Stimulated activated CD8-positive, alpha-beta memory T cell treated with anti-CD3 and anti-CD28 coated beads, Interleukin-4, amount 100 ng/mL, for 48 hours (primary cell): ENCODE measurements at places on chromosomes 12 and 14.

- no peak for DNase-seq
Observed at GRCh38 chr12:96751626-96752025, 155.4 kb upstream of the NEDD1 start.

DNA sequence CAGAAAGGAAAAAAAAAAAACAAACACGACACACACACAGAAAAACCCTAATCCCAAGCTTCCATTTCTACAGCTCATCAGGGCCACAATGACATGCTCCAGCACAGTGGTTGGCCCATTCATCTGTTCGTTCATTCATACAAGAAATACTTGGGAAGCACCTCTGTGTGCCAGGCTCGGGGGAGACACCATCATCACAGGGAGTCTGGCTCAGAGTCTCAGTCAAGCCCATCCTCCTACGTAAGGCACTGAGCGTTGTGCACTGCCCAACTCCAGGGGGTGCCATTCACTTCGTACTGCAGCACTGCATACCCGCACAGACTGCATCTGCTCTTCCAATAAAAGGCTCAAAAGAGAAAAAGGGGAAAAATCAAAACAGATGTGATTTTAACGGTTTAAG lies 15.3 kb downstream of the VPS37B start:
- no peak for DNase-seq

DNA sequence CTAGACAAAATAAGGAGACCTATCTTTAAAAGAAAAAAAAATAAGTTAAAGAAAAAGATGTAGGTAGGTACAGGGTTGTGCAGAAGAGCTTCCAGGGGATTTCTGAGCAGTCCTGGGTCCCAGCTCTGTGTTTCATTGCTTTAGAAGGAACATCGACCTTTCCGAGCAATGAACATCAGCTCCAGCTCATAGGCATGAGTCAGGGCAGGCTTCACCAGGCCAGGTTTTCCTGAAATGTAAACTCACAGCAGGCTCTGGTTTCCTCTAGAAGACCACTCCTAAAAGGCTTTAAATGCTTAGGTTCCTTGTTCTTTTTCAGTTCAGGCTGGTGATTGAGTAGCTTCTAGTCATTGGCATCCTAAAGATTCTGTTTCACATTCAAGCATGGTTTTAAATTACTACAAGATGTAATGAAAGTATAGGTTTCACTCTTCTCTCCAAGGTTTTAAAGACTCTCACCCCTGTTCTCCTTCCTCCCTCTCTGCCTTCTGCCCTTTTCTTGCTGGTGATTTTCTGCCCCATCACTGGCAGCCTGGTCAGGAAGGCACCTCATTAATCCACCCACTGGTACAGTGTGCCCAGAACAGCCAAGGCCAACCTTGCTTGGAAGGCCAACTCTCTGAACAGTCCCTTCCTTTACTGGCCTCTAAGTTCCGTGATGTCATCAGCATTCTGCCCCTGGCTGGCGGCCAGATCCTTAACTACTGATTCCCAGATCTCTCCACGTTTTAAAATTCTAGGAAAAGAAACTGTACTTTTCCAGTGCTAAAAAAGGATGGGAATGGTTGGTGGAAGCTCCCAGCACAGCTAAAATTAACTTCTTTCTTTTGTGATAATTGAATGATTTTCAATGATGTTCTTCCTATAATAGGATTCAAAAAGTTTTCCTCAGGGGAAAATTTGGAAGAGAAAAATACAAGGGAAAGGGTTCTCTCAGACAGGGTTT lies 109.4 kb upstream of the HIF1A start:
- no peak for DNase-seq

- DNase-seq = no peak
Observed at GRCh38 chr14:33781236-33781635, 169.6 kb downstream of the EGLN3 start.

GRCh38 chr12:11427341-11427740 lies 32.0 kb upstream of the PRB2 start:
- DNase-seq = no peak

DNA sequence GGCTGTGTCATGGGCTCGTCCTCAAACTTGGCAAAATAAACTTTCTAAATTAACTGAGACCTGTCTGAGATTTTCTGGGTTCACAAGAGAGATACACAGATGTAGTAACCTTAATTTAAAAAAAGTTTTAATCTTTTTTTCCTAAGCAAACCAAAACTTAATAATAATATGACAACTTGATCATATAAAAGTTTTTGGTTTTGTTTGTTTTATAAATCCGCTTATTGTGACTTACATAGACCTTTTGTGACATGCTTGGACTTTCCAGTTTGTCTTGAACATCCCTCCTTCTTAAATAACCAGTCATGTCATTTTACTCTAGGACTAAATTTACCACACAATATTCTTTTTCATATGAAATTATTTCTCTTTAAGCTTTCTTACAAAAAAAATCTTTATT lies 8.5 kb downstream of the RDH12 start:
- no peak for DNase-seq

- DNase-seq = no peak
Observed at GRCh38 chr14:54299410-54300363, 97.1 kb upstream of the CDKN3 start.

- DNase-seq = no peak
Observed at GRCh38 chr12:5123921-5124320, 80.2 kb downstream of the KCNA5 start.

- no peak for DNase-seq
Observed at GRCh38 chr14:77908847-77909246, 108.9 kb downstream of the ADCK1 start.

DNA sequence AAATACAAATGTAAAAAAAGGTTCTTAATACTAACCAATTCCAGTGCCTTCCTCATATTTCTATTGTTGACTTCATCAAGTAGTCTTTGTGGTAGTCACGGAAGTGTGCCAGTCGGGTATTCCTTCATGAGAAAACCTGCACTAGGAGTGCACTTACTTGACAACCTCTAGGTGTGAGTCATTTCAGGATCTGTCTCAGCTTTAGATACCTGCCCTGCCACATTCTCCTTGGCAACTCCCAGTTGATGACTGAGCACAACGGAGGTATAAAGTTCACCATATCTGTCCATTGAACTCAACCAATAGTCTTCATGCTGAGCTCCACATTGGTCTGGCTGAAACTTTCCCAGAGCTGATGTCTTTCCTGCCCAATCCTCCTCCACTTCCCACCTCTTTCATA lies 215.7 kb downstream of the SYT10 start:
- DNase-seq = no peak

- no peak for DNase-seq
Observed at GRCh38 chr14:31568671-31569070, 7.5 kb downstream of the NUBPL start.

DNA sequence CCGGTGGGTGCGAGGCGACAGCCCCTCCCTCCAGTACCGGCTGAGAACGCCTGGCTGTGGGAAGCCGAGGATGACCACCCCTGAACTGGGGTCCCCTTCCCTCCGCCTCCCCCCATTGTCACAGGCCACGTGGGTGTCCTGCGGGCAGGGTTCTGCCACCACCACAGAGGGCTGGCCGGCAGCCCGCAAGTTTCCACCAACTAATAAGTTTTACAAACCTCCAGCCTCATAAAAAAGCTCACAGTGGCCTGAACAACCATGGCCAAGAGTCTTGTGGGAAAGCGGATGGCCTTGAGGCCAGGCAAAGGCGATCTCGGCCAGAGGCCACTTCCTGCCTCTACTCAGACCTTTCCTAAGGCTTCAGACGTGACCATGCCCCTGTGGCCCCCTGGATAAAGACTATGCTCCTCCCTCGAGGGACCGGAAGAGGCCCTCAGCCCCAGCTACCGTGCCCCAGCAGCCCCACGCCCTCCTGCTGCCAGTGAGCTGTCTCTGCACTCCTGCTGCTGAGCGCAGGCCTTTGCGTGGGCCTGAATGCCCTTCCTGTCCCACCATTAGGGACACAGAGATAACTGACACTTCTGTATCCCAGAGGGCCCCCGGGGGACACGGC lies 46.1 kb upstream of the DLK1 start:
- no peak for DNase-seq

DNA sequence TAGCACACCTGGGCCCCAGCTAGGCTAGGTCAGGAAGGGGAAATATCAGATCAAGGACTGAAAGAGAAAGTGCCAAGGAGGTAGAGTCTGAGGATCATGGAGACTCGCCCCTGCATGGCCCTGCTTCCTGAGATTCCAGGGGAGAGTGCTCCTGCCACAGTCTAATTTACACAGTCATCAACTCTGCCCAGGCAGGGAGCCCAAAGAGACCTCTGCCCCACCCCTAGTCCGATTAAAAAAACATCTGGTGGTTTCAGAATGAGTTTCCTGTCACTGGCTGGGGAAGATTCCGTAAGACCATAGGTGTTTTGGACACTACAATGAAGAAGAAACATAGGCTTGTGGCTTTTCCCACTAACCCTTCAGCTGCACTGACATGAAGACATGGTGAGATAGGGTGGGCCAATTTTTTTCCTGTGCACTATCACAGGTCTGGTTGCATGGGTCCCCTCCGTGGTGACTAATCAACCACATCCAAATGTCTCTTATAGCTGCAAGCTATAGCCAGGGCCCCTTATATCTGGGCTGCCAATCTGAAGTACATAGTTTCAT lies 31.5 kb upstream of the GZMB start:
- peak; percentile 69 for DNase-seq

DNA sequence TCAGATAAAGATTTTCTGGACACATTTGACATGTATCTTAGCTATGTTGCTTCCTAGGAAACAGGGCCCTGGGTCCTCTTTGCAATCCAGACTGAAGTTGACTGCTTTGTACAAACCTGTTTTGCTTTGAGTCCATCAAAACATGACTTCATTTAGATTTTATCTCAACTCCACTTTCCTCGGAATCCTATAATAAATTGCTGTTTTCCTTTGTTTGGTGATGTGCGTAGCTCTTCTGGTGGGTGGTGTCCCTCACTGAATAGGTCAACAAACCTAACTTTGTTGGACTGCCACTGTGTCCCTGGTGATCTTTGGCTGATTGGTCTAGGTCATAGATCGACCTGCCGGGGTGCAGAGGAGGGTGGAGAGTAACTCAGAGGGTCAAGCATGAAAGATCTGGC lies 735 bp upstream of the P2RX7 start:
- no peak for DNase-seq

- no peak for DNase-seq
Observed at GRCh38 chr14:58297412-58297761, 968 bp upstream of the ARID4A start.

- DNase-seq = no peak
Observed at GRCh38 chr12:124107351-124107750, 134.3 kb downstream of the ZNF664 start.

DNA sequence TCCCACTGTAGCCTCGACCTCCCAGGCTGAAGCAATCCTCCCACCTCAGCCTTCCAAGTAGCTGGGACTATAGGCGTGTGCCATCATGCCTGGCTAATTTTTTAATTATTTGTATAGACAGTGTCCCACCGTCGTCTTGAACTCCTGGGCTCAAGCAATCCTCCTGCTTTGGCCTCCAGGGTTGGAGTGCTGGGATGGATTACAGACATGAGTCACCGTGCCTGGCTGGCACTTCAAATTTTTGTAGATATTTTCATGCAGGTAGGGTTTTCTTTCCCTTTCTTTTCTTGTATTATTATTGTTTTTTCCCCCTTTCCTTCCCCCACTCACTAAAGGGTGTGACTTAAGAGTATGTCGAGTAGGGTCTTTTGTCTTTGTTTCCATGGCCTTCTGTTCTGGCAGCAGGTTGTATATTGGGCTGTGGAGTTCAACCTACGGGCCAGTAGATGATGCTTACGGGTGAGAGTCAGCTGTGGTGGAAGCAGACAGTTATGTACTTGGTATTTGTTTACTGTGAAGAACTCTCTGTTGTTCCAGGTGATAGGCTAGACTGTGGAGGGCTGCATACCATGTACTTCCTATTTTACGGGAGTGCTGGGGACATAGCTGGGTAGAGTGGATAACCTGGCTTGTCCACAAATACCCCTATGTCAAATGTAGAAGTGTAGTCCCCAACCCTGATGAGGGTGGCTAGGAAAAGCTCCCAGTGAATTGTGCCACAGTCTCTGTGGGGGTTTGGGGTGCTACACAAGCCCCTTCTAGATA lies 30.7 kb downstream of the RAD51B start:
- no peak for DNase-seq

DNA sequence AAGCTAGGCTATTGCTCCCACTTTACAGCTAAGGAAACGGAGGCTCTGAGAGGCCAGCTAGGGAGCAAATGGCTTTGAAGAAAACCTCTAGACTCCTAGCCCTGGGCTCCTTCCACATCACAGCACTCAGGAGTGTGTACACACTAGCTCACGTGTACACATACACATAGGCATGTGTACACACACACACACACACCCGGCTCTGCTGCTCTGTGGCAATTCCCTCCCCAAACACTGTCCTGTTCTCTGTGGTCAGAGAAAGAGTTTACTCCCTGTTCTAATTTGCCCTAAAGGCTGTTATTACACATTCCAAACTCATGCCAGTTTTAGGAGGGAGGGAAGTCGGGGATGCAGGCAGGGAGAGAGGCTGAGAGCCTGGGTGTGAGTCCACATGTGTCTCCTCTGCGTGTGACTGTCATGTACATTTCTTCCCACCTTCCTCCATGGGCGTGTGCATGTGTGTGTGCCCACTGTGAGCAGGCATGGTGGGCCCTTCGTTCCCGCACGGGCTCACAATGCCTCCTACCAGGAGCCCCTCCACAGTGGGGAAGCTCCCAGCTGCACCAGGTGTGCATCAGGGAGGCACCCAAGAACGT lies 14.2 kb downstream of the TRPV4 start:
- no peak for DNase-seq

DNA sequence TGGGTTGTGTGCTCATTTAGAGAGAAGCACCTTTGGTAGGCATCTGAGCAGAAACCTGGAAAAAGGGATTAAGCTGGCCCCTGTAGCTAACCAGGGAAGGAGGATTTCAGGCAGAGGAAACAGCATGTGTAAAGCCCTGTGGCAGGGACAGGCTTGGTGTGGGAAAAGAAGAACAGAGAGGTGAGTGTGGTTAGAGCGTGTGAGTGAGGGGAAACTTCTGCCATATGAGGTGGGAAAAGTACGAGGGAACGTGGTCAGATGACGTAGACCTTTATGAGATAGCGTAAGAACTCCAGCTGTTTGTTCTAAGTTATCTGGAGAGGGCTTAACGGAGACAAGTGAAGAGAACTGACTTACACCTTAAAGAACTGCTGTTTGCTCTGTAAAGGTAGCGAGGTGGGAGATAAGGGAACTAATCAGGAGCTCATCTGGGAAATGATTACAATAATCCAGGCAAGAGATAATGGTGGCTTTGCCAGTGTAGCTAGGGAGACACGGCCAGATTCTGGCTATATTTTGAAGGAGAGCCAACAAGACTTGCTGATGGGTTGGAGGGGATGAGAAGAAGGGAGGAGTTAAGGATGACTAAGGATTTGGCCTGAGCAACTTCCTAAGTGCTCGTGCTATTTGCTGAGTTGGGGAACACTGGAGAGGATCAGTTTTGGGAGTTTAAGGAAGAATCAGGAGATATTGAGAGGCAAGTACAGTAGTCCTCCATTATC lies 234.0 kb downstream of the ETNK1 start:
- DNase-seq = no peak

DNA sequence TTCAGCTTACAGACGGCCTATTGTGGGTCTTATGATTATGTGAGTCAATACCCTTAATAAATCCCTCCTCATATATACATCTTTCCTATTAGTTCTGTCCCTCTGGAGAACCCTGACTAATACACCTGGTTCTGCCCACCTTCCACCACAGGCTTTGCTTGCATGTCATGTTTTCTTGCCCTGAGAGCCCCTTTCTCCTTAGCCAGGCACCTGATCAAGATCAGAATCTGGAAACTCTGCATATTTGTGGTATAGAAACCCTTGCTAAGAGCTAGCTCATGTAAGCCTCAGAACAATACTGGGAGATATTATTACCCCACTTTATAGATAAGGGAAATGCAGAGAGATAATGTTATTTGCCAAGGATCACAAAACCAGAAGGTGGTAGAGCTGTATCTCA lies 52.9 kb upstream of the JDP2 start:
- no peak for DNase-seq

- no peak for DNase-seq
Observed at GRCh38 chr12:59637692-59638070, 41.9 kb downstream of the SLC16A7 start.

- DNase-seq = peak; percentile 22
Observed at GRCh38 chr12:18430425-18431048, 169.2 kb downstream of the PIK3C2G start.
